Right cardiac atrium (tissue), 5 donors: ENCODE measurements at places on chromosomes 3 and 15. TPM values are rescaled to one million over a fixed set of nuclear protein-coding genes. Genes with fewer than 3 reads are reported as not detected.

DNA sequence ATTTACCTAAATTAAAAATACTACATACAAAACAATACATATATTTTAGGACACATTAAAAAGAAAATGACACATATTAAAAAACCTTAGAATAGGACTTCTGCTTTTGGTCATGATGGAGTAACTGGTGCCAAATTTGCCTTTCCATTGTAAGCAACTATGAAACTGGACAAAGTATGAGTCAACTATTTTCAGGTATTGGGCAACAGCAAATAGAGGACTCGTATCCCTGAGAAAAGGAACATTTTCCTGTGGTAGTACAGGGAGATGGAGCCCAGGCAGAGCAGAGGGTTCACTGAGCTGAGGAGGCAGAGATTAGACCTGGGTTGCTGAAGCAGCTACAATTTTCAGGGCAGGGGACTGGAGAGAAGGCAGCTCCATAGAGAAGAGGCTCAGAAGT, 14.7 kb downstream of the CCR1 start:
- DNase-seq, result no peak

DNA sequence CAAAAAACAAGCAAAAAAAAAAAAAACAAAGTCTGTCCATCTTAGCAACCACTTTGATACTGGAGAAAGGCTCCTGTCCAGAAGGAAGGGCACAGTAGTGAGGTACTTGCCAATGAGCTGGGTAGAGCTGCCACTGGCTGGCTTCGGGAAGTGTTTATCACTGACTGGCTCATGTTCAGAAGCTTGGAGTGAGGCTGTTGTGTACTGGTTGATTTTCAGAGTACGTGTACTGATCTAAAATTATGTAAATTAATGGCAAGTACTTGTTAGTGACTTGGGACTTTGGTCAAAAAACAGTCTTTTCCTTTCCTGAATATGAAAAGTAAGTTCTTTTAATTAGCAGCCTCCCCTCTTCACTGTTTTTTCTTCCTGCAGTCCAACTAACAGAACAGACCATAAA, 979 bp upstream of the ZNF621 start:
- DNase-seq, result no peak

DNA sequence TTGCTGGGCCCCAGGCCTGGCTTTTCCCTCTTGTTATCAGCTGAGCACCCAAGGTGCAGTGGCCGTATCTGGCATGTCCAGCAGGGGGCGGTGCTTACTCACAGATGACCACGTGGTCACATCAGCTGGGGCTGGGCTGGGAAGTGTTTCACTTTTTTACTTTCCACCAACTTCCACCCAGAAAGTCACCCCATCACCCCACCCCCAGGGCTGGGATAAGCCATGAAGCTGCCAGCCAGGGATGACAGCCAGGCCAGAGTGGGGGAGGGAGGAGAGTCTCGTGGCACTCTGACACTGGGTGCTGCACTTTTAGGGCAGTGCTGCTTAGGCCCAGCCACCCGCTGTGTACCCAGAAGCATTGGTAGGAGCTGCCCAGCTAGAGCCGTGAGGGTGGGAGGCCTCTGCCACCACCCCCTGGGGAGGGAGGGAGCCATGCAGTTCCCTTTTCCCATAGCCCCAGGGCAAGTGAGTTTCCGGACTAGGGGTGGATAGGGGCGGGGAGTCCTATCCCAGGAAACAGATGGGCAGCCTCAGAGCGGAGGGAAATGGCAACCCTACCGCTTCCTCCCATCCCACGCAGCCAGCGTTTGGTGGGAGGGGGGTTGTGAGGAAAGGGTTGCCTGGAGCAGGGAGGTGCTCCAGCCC, 6.1 kb downstream of the PPCDC start:
- DNase-seq, result peak; percentile 98

DNA sequence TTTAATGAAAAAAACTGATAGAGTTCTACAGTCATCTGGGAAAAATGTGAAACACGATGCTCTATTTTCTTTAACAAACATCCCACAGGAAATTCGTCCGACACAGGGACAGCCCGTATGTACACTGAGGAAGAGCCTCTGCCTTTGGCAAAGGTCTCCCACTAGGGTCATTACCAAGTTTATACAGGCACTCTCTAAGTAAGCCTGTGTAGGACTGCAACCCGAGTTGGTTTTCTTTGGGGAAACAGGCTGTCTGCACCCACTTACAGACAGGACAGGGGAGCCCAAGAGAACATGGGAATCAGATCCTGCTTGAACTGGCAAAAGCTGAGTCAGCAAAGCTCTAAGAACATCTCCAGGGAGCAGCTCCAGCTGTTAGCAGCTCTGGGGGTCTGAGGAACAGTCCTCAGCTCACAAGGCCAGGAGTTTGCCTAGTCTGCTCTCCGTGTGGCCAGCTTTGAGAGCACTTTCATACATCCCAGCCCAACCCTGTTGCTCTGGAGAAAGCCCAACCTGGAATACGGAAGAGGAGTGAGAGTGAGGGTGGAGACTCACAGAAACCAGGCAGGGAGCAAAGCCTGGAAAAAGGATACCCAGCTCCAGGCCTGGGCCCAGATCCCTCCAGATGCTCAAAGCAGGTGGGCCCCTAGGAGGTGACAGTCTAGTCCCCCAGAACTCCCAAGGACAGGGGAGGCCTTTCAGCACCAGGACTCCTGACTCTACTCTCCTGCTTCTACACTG, 1.9 kb downstream of the TBC1D2B start:
- peak; percentile 60 for DNase-seq

GRCh38 chr3:732326-732928, 360.4 kb upstream of the CNTN6 start:
- DNase-seq, result no peak

VPS39 gene
- polyA plus RNA-seq, result 35.5 TPM

HTR3E gene
- polyA plus RNA-seq, result not detected

CHL1 gene
- 14.3 TPM for polyA plus RNA-seq
